ENCODE measurements at places on chromosomes 3 and 15.

- no peak for DNase-seq
Measured at GRCh38 chr3:122689587-122689986, 8.9 kb downstream of the PARP14 start.

- DNase-seq = no peak
Measured at GRCh38 chr3:65961733-65962132, 77.0 kb downstream of the MAGI1 start.

GRCh38 chr3:53696401-53697172 is 149.6 kb downstream of the CHDH start:
- DNase-seq = no peak

DNA sequence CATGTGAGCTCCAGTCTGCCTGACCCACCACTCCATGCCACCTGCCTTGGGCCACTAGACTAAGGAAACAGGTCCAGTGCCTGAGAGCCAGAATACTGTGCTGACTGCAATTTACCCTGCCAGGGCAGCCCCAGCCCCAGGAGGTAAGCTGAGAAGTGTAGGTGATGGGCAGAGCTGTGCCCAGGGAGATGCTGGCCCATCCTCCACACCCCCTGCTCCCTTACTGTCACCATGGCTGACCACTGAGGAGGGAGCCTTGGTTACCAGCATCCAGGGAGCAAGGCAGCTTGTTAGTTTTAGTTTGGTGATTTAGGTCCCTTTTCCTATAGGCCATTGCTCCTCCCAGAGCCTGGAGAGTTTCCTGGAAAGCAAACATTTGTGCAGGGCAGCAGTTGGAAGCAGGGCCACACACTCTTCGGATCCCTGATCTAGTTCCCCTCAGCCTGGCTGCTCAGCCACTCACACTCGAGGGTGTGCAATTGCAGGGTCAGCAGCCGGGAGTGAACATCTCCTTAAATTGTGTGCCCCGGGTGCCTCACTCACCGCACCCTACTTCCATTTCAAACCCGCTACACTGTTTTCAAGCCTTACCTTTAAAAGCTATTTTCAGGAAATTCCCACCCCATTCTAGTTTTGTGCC is 2.0 kb downstream of the GALNT15 start:
- no peak for DNase-seq

DNA sequence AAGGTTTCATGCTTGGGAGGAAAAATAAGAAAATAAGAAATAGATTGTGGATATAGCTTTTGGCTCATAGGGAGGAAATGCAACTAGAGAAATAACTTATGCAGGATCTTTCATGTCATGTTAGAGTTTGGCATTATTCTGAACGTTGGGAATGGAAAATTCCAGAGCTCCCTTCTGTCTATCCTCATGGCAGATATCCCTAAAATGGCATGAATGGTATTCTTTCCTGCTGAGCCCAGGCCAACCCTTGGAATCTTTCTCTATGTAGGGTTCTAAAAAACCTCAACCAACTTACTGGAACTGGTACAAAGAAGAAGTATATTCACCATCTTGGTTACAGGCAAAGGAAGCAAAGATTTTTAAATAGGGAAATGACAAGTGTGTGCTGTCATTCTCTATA is 212.5 kb downstream of the CHST2 start:
- no peak for DNase-seq

DNA sequence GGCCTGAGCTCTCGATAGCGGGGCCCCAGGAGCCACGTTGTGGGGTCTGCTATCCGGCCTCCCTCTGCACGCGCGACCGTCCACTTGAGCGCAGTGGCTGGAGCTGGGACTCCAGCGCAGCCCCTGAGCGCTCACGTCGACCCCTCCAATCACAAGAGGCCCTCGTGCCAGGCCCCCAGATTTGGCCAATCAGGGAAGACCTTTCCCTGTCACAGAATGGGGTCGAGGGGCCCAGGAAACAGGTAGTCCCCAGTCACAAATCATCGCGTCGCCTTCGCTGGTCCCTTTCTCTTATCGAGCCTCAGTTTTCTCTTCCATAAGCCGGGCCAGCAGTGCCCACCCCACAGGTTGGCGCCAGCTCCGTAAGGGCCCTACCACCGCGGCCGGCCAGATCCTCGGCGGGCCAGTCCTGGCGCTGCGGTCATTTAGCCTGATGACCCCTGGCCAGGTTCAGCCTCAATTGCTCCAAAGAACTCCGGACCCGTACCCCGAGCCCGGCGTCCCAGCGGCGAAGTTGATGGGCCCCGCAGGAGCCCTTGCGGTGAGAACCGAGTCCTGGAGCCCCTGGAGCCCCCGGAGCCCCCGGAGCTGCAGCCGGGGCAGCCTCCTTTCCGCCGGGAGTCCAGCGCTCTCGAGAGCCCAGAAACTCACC is 435 bp downstream of the ALDH1L1 start:
- no peak for DNase-seq

- peak; percentile 32 for DNase-seq
Measured at GRCh38 chr3:16372362-16373292, 107.6 kb downstream of the OXNAD1 start.

- DNase-seq = no peak
Measured at GRCh38 chr3:172246107-172246844, 202.0 kb downstream of the GHSR start.

DNA sequence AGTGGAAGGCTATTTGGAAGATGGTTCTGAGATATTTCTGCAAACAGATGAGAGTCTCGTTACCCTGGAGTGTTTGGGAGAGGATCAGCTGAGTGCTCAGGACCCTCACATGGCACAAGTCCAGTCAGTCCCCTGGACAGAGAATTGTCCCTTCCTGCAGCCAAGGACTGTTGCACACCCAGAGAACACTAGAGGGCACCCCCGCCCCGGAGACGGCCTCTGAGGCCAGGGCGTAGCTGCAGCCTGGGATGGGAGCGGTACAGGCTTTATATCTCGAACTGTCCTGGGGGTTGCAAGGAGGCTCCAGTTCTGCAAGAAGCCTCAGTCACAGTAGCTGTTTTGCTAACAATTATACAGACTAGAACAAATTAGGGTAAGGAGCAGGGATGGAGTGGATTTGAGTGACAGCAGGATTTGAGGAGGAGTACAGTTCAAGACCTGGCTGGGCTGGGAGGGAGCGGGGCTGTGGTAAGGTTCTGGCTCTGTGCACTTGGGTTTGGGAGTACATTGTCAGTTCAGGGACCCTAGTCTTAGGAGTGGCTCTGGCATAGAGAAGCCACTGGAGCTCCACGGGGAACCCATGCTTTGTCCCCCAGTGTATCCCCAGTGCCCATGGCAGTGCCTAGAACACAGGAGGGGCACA is 67.6 kb upstream of the HACD2 start:
- peak; percentile 77 for DNase-seq

- no peak for DNase-seq
Measured at GRCh38 chr3:173892547-173892946, 495.0 kb downstream of the NLGN1 start.

GRCh38 chr3:192706272-192706671 is 21.1 kb downstream of the FGF12 start:
- DNase-seq = no peak
